Skeletal muscle cell (primary cell): ENCODE measurements at places on chromosomes 11 and 22.

- peak; percentile 95 for DNase-seq
These were observed 128.8 kb downstream of the SGSM3 start for GRCh38 chr22:40499209-40499623.

- no peak for DNase-seq
These were observed 40.1 kb downstream of the SLC35F2 start for GRCh38 chr11:107818491-107818890.

- no peak for DNase-seq
These were observed 70.4 kb downstream of the NCAPD3 start for GRCh38 chr11:134153147-134153905.

GRCh38 chr11:109511598-109511997 lies 89.6 kb downstream of the C11orf87 start:
- no peak for DNase-seq

DNA sequence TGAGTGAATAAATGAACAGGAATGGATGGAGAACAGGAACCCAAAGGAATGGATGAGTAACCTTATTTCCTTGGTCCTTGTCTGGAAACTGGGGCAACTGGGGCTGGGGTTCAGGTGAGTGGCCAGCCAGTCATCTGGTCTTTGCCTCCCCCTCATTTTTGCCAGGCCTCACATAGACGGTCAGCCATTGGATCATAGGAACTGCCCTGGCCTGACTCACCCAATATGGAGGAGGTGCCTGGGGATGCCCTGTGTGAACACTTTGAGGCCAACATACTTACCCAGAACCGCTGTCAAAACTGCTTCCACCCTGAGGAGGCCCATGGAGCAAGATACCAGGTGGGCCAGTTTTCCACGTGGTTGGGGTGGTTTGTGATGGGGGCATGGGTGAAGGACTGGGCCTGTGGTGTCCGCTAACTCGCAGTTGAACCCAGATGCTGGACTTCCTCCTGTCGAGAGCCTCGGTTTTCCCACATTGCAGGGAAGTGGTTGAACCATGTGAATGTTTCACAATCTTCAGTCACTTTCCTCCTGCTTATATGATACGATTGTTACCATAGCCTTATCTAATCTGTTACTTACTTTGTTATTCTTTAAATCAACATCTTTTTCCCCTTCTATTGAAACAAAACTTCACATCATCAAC lies 4.4 kb downstream of the TRIOBP start:
- no peak for DNase-seq

GRCh38 chr22:35899736-35900135 lies 128.9 kb downstream of the RBFOX2 start:
- no peak for DNase-seq

GRCh38 chr11:43992834-43993637 lies 50.6 kb downstream of the C11orf96 start:
- no peak for DNase-seq

DNA sequence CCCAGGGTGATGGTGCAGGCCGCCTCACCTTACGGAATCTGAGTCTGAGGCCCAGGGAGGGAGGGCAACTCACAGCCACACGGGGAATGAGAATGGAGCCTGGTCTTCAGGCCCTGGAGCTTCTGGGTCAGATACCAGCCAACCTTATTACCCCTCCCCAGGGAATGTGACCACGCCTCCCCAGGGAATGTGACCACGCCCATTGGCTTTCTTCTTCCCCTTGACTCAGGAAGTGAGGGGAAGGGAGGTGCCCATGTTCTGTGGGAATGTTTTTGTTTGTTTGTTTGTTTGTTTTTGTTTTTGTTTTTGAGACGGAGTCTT lies 57.5 kb upstream of the RBFOX2 start:
- no peak for DNase-seq

DNA sequence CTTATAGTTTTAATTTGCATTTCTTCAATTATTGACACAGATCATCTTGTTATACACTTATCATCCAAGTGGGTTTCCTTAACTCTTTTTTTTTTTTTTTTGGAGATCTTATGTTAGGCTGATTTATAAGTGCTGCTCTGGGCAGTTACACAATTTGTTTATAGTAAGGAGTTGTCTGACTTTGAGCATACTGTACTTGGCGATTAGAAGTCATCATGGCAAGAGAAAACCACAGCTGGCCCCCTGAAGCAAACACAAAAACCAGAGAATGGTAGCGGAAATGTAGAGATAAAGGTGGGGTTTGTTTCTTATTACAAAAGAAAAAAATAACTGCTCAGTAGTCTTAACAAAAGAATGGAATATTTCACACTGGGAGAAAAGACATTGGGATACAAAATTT lies 292.6 kb downstream of the SWAP70 start:
- DNase-seq: no peak
